ENCODE measurements at places on chromosomes 11 and 22.

GRCh38 chr22:46165977-46166376, 15.7 kb downstream of the PPARA start:
- DNase-seq: no peak

GRCh38 chr11:119481667-119482400, 58.9 kb upstream of the THY1 start:
- DNase-seq: no peak

- no peak for DNase-seq
Measured at GRCh38 chr11:87359401-87359800, 321.7 kb downstream of the TMEM135 start.

- no peak for DNase-seq
Measured at GRCh38 chr11:1936072-1936780, 10.9 kb upstream of the MRPL23 start.

GRCh38 chr11:72585762-72586311, 88.4 kb downstream of the PDE2A start:
- peak; percentile 24 for DNase-seq

DNA sequence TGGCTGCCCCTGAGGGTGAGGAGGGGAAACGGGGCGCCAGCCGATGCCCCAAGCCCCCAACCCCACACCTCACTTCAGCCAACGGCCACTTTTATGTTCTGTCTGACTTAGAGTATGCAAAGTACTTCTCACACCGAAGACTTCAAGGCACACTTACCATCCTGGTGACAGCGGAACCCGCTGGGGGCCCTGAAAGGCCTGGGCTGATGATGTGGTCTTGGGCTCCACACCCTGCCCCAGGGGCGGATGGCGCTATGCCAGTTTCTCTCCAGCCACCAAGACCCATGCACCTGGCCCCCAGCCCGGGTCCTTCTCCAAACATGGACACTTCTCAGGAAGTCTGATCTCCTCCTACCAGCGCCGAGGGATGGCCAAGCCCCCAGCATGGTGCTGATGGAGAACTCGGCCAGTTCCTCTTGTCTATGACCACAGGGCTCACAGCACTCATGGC, 175.4 kb downstream of the CTTN start:
- DNase-seq: no peak

DNA sequence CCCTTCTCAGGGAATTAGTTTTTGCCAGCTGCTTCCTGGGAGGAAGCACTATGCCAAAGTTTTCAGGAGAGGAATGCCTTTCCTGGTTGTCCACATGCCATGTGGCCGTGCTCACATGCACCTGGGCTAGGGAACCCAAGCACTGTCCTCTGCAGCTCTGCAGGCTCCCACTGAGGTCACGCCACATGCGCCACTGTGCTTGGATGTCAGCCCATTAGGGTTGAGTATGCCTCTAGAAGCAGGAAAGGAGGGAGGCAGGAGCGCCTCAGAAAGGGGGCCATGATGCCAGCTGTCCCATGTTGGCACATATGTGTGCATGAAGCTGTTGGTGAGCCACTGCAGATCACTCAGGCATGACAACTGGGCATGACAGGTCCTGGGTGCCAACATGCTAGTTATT, 81.6 kb upstream of the SUSD2 start:
- no peak for DNase-seq

- DNase-seq: no peak
Measured at GRCh38 chr22:22366537-22366936, 122.0 kb downstream of the VPREB1 start.

DNA sequence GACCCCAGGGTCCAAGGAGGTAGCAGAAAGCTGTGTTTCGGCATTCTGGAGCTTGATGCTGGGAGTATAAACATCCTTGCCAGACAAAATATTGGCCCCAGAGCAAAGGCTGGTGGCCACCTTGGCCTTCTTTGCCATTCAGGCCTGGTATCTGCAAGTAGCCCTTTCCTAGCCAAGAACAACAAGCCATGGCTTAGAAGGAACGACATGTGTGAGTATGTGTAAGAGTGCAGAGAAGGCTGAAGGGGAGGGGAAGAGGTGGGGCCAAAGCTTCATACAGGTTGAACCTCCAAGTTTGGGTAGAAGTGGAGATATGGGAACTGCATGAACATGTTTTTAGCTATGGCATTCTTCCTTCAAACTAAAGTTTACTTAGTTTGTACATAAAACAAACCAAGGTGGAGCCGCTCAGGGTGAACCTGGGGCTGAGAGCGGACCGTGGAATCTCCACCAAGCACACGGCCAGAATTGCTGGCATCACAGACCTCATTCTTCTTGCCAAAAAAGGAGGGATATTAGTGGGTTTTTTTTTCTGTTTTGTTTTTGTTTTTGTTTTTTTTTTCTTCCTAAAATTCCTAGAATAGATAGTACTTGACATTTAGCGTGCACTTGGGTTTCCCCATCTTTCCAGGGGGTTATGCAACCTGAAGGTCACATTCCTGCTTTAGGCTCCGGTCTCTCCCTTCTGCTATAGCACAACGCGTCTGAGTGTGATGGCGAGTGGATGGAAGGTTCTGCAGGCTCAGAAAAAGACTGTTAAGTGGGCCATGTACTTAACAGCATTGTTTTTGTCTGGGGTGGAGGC, 70.9 kb downstream of the ADAMTS15 start:
- no peak for DNase-seq

DNA sequence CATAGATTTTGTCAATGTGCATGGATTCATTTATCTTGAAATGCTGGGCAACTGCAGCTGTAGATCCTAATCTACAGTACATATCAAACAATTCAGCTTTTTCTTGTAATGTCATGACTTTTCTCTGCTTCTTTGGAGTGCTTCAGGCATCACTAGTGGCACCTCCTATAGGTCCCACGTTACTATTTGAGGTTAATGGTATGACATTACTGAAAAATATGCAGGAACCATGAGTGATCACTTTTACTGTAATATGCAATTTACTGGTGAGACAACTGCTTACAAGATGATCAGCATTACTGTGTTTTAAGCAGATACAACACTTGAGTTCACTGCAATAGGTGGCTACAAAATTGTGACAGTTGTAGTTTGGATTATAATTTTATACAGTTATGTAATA, 3.0 kb downstream of the CENATAC start:
- DNase-seq: peak; percentile 37

- peak; percentile 75 for DNase-seq
Measured at GRCh38 chr11:12800032-12800671, 125.9 kb downstream of the TEAD1 start.

DNA sequence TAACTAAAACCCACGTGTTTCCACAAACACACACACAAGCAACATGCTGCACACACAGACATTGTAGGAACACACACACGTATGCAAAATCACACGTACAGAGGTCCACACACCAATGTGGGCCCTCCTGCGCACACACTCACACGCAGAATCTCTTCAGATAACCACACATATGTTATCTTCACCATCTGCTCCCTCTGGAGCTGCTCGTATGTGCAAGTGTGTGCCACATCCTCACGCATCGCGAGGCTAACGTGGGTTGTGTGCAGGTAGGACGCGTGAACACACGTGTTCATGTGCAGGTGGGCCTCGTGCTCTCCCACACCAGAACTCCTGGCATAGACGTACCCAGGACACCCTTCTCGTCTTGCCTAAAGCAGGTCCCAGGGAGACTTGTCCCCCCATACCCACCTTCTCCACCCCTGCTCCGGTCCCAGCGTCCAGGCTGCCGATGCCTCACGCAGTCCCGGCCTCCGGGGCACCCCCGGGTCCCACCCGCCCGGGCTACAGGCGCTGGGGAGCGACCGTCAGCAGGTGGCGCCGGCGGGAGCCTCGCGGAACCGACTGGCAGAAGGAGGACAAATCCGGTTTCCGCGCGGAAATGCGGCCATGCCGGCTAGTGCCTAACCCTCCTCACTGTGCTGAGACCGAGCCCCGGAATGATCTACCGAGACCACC, 10.3 kb upstream of the IGSF9B start:
- DNase-seq: no peak

GRCh38 chr22:42857845-42858481, 890 bp upstream of the ARFGAP3 start:
- no peak for DNase-seq

DNA sequence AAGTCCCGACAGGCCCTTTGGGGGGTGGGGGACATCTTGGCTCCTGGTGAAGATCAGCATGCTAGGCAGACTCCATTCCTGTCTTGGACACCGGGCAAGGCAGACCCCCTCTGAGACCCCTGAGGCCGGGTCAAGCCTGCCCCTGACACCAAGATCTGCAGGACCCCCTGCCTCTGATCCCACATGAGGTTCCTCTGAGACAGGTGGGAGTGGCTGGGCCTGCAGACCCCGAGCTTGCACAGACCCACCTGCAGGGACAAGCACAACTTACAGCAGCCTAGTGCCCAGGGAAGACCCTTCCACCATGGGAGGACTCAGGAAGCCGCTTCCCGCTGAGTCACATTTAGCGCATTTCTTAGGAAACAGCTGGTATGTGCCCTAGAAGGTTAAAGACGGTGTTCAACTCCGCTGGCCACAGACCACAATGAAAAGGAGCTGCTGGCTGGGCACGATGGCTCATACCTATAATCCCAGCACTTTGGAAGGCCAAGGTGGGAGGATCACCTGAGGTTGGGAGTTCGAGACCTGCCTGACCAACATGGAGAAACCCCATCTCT, 15.5 kb downstream of the ARVCF start:
- no peak for DNase-seq

DNA sequence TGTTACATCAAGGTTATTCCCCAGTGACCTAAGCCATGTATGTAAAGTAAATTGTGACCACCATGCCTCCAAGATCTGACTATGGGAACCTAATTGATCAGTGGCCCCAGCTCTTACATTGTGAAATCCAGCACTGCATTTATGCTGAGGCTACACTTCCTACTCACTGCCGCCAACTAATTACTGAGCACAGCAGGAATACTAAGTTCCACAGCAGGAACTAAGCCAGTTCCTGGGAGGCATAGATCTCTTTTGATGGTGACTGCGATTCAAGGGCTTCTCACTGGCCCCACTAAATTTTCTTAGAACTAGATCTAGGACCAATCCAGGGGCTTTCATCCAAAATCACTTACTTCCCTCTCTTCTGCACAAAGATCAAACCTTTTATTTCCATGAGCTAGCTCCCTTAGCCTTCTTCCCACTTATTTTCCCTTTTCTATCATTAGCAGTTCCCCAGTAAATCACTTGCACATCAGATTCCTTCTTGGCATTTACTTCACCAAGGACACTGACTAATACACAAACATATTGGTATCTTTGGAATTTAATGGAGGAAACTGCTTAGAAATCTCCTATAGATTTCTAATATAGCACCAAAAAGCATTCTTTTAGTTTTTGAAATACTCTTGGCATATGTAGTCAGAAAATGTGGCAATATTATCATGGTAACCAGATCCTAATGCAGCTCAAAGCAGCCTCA, 46.0 kb downstream of the CNTN5 start:
- no peak for DNase-seq

GRCh38 chr22:35178446-35178845, 78.8 kb upstream of the HMGXB4 start:
- DNase-seq: no peak

- DNase-seq: no peak
Measured at GRCh38 chr11:7252683-7253213, 1.0 kb downstream of the SYT9 start.

GRCh38 chr22:50302564-50302963, 4.9 kb downstream of the PLXNB2 start:
- DNase-seq: no peak

- DNase-seq: no peak
Measured at GRCh38 chr11:126192361-126192760, 19.1 kb downstream of the RPUSD4 start.

DNA sequence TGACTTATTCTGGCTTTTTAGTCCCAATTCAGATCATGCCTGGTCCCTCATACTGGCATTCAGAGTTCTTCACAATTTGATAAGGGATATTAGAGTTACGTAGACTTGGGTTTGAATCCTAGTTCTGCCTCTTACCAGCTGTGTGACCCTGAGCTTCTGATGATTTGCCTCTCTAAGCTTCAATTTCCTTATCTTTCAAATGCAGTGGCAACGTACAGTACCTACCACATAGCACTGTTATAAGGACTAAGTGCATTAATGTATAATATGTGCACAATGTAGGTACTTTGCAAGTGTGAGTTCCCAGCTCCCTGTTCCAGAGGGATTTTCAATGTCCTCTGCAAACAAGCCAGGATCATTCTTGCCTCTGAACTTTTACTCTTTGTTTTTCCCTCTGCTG, 7.3 kb downstream of the RHOG start:
- DNase-seq: no peak

DNA sequence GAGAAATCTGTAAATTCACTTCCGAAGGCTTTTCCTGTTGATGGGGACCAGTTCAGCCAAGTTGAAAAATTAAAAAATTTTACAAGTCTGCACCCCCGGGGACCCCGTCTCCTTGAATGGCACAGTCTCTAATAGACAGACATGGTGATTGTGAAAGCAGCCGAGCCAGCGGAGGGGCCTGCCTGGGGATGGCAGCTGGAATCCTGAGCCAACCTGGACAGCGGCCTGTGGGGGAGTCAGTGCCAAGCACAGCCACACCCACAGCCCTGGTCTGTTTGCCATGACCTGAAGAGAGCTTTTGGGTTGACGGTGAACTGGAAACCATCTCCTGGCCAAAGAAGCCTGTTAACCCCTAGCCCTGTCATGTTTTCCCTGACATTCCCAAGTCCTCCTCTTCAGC, 64.7 kb downstream of the PARVG start:
- DNase-seq: no peak

DNA sequence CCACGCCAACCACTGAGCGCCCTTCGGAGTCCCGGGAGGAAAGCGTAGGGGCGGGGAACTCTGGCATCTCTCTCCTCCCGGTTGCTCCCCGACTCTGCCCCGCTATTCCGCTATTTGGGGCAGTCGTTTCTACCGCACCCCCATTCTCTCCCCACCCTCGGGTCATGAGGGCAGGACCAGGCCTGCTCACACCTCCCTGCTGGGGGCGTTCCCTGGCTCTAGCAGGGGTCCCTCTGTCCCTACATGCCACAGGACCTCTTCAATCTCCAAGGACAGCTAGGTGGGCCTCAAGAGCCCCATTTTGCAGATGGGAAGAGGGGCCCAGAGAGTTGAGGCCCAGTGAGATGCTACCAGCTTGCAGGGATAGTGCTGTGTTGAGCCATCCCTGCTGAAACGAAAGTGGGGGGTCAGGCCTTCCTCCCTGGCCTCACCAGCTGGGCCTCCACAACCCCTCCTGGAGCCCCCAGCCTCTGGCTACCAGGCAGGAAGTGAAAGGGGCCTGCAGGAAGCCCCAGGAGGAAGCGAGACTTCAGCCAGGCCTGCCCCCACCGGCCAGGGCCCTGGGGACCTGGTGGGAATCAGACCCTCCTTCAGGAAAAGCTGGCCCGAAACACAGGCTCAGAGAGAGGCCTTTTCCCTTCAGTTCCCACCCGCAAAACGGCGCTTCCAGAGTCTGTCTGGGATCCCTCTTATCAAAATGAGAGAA, 5.5 kb upstream of the SHISA8 start:
- no peak for DNase-seq
